ENCODE measurements at places on chromosomes 7 and 10. TPM values are rescaled to one million over a fixed set of nuclear protein-coding genes. Genes with fewer than 3 reads are reported as not detected.

SSC4D gene
- 0.24 TPM for total RNA-seq

GRCh38 chr7:37592366-37592765 lies 91.2 kb upstream of the GPR141 start:
- DNase-seq: no peak

DNA sequence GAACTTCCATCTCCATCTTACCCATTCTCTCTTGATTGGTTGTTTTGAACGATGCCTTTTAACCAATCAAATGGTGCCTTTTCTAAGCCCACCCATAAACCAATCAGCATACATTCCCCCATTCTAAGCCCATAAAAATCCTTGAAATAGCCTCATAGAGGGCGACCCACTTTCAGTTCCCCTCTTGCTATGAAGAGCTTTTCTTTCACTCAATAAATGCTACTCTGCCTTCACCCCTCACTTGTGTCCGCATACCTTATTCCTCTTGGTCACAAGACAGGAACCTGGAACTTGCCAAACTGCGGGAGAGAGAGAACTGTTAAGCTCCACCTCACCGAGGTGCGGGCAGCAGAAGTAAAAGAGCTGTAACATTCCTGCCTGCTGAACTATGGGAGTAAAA lies 1602.0 kb upstream of the LRRTM3 start:
- DNase-seq: no peak

DNA sequence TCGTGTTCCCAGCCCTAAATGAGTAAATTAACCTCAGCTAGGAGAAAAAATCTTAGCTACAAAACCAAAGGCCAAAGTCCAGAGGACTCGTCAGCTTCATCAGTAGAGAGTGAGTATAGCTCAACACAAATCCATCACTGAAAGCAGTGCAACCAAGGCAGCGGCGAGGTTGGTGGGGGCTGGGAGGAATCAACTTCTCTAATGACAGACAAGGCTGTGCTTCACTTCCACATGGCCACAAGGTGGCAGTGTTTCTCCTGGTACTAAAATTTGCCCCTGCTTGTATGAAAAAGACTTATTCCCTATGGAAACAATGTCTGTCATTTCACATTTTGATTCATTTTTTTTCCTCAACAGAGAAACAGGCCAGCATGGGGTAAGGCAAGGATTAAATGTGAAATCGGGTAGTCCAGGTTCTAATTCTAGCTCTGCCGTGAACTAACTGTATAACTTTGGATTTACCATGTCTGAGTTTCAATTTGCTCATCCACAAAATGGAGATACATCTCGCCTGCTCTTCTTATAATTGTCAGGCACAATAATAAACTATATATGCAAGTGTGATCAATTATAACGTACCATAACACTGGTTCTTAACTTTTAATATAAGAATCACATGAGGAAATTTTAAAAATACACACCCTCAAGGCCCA lies 39.3 kb downstream of the FAS start:
- peak; percentile 56 for DNase-seq
